ENCODE measurements at places on chromosomes 2 and 18. TPM values are rescaled to one million over a fixed set of nuclear protein-coding genes. Genes with fewer than 3 reads are reported as not detected.

- DNase-seq: peak; percentile 53
Measured at GRCh38 chr18:79856119-79857007, 58.6 kb downstream of the KCNG2 start.

The CYB5A gene
- polyA plus RNA-seq: 29.8 TPM

- no peak for DNase-seq
Measured at GRCh38 chr2:178892751-178893625, 85.8 kb upstream of the TTN start.

DNA sequence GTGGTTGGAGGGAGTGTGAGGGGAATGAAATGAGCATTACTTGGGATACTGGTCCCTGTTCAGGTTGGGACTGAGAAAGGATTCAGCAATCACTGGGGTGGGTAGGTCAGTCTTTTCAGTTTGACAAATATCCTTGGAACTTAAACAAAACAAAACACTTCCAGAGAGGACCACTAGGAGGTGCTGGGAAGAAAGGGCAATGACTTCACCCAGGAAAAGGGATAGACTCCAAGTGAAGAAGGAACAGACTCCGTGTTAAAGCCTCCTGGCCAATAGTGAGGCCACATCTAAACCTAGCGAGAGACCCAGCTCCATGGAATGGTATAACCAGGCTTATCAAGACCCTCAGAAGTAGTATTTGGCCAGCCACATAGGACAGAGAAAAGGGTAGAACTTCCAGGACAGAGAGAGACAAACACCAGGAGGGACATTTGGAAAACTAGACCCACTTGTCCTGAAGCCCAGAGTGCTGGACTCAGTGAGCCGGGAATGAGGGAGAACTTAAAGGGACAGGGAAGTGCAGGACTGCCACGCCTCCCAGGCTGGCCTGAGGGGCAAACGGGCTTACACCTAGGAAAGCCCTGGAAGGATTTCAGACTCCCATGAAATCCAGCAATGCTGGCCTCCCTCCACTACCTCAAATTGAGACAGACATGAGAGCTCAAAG is 19.6 kb upstream of the KCNG3 start:
- no peak for DNase-seq

The FKBP1B gene
- polyA plus RNA-seq: 2.7 TPM

The DSG4 gene
- 0.04 TPM for polyA plus RNA-seq

The ELMOD3 gene
- 20.7 TPM for polyA plus RNA-seq

- DNase-seq: peak; percentile 15
Measured at GRCh38 chr18:38957736-38958135, 1392.1 kb upstream of the CELF4 start.

DNA sequence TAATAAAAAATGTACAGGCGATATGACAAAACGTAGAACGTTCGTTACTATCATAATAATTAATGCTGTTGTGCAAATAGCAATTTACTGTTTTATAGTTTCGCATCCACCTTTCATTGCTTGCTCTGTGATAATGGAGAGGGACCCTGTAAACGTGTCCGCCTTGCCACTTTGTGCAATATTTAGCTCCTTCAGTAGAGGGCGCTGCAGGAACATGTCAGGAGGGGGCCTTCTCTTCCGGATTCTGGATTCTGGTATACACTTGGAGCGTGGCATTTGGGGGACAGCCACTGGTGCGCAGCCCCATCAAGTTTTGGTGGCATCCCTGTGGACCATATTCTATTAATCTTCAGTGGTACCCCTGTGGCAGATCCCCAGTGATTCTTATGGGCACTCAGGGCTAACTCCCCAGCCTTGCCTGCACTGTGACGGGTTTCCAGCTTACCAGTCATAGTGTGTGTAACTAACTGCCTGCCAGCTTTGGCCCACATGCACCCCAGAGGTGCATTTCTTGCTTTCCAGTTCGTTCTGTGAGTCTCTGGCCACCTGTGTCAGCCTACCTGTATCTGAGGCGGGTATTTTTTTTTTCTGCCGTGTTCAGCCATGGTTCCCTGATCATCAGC is 140.3 kb downstream of the CYRIA start:
- no peak for DNase-seq

DNA sequence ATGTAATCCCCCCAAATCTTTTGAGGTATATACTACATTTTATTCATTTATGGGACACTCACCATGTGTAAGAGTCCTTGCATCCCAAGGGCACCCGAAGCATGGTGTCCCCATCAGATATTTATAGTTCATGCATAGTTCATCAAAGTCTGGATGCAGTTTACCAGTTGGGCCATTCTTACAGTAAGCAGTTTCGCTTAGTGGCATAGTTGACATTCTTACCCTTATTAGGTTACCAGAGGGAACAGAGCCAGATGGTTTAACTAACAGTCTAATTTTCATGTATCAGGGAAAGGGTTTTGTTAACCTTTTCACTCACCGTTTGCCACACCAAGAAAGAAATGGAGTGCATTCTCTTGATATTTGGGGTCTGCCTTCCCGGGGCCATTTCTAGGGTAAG is 7.1 kb downstream of the ZNF407 start:
- no peak for DNase-seq

The FBXO48 gene
- polyA plus RNA-seq: 1.9 TPM

The RGPD8 gene
- polyA plus RNA-seq: 2.2 TPM

Data from muscle of arm (tissue), 14 donors.